K562 (cell line): ENCODE measurements at places on chromosomes 6 and 20.

DNA sequence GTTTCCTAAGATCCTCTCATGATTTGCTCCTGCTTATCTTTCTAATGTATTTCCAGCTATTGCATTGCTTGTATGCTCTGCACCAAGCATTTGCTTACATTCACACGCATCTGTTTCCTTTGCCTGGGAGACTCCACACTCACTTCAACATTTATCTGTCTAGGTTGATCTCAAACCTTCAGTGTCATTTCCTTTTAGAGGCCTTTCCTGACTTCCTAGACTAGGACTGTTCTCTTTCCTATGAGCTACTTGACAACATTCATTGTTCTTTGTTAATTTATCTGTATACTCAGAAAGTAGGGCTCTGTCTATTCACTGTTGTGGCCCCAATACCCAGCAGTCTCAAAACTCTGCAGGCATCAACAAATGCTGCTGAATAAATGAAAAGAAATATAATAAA lies 84.4 kb downstream of the WASF1 start:
- DNase-seq: no peak

- no peak for DNase-seq
These were observed 93.3 kb upstream of the SIRPA start for GRCh38 chr20:1801929-1802306.

DNA sequence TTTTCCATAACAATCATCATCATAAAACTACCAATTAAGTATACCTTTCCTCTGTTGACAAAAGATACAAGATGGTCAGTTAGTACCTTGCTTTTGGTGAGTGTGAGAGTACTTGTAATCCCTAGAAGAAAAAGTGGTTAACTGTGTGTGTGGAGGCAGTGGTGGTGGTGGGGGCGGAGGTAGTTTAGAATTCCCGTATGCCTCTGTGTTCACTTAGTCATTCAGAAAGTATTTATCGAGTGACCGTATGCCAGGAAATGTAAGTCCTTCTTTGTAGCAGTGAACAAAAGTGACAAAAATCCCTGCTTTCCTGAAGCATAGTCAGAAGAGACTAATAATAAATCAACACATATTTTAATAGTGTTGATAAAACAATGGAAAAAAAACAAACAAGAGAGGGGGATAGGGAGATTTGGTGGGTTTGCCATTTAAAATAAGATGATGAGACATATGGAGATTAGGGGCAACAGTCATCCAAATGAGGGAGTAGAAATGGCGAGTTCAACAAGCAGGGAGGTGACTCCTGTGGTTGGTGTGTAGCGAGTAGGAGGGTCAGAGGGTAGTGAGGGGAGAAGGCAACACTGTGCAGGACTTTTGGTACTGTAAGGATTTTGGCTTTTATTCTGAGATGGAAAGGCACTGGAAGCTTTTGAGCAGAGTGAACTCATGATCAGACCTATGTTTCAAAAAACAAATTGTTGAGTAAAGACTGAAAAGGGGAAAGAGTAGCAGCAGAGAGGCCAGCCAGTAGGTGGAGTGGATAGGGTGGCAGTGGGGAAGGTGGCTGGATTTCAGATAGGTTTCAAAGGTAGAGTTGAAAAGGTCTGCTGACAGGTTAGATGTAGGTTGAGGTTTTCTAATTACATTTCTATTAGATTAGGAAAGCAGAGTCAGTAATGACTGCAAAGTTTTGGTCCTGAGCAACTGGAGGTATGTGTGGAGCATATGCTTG lies 40.3 kb upstream of the SIM1 start:
- DNase-seq: no peak

- no peak for DNase-seq
These were observed 62.5 kb downstream of the EPB41L2 start for GRCh38 chr6:131000544-131000943.

DNA sequence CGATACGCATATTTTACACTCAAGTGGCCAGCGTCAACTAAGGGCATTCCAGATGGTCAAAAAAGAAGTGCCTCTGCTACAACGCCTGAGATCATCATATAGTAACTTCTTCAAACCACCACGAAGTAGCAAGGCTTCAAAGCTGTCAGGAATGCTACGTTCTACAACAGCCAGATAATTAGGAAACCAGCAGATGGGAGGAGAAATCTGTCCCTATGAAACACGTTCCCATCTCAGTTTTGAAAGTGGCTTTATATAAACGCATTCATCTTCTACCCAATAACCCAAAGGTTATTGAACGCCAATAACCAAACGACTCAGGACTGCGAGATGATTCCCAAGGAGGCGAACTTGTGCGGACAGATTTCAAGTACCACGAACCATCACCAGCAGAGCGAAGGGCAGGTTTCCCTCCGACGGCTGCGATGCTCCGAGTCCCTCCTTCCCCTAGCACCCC lies 1.2 kb downstream of the ABHD12 start:
- no peak for DNase-seq

DNA sequence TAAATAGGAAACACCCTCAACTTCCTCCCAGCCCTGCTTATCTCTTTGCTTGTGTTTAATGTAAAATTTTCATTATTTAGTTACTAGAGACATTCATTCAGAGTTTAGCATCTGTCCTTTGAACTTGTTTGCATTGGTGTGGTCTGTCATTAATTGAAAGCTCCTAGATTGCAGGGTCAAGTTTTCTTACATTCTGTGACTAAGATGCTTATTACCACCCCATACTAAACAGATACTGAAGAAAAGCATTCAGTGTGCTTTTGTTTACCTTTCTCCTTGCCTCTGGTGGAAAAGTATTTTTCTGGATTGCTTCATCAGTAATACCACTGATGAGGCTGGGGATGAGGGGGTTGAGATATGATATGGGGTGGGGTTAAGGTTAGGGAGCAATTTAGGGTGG lies 199.0 kb downstream of the SAMD5 start:
- no peak for DNase-seq

DNA sequence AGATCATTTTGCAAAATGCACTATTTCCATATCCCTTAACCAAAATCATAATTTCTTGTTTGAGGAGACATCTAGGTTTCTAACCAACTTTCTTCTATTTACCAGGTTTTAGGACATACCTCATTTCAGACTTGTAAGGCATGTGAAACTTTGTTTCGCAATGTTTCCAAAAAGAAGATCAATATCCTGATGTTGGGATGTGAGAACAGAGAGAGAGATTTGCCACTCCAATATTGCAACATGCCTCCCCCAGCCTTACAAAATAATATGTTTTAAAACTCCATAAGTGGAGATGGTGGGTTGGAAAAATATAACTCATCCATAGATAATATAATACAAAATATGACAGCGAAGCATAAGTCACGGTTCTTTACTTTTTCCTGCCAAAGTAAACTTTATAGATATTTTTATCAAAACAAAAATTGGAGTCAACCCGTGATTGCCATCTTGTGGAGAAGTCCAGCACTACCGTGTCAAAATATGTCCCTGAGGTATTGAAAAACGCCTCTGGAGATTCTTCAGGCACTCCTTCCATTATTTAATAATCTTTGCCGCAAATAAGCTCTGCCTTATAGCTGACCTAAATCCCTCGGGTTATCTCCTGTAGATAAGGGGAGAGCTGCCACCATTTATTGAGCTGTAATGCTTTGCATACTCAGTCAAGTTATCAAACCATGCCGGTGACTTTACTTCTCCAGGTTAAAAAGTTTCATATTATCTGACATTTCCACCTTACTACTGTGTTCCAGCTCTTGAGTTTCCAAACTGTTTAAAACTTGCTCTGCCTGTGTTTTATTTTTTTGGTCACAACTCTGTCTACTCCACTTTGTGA lies 534.2 kb downstream of the HACE1 start:
- DNase-seq: peak; percentile 13

GRCh38 chr6:167993831-167994230 lies 3.6 kb upstream of the KIF25 start:
- no peak for DNase-seq

- no peak for DNase-seq
These were observed 46.1 kb downstream of the POU3F2 start for GRCh38 chr6:98880486-98880885.

GRCh38 chr6:604579-604978 lies 52.3 kb downstream of the HUS1B start:
- peak; percentile 91 for DNase-seq

GRCh38 chr6:113733381-113733780 lies 123.8 kb upstream of the MARCKS start:
- DNase-seq: no peak

DNA sequence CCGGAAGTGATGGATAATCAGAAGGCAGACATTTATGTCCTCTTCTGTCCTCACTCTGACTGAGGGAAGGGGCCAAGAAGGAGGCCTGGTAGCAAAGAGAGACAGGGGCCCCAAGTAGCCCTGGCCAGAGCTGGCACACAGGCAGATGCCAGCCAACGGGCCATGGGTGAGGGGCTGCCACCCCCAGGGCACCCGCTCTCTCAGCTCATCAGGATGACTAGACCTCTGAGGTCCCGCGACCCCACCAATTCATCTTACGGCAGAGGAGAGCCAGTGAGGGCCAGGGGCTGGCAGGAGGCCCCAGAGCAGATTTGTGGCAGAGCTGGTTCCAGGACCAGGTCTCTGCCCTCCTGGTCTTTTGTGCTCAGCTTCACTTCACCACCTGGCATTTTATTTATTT lies 43.1 kb upstream of the MDFI start:
- no peak for DNase-seq

- no peak for DNase-seq
These were observed 145.8 kb downstream of the SAMD5 start for GRCh38 chr6:147654103-147654845.

GRCh38 chr6:21189759-21190158 lies 403.8 kb upstream of the SOX4 start:
- no peak for DNase-seq
